Stimulated activated CD8-positive, alpha-beta memory T cell treated with anti-CD3 and anti-CD28 coated beads, Interleukin-4, amount 100 ng/mL, for 1 hour (primary cell): ENCODE measurements at places on chromosomes 2 and 18.

GRCh38 chr18:21894619-21895367 lies 154.2 kb downstream of the MIB1 start:
- no peak for DNase-seq

DNA sequence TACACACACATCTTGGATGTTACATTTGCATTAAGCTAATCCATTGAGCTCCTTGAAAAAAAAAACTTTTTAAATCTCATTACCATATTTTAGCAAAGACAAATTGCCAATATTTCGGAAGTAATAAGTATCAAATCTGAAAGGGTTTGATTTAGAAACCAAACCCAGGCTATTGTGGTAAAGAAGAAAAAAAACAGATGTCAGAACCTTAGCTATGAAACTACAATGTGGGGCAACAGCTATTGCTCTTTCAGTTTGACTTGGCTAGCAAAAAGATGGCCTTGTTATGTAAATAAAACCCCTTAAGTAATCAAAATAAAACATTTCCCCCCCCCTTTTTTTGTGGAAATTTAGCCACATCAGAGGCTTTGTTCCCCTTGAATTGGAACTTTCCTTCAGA lies 41.2 kb upstream of the REG3A start:
- DNase-seq = no peak

- DNase-seq = no peak
Observed at GRCh38 chr18:64026350-64026749, 56.5 kb downstream of the SERPINB8 start.

- DNase-seq = no peak
Observed at GRCh38 chr2:30254685-30255001, 23.3 kb downstream of the LBH start.

GRCh38 chr18:3211236-3211992 lies 8.4 kb downstream of the MYOM1 start:
- no peak for DNase-seq

- no peak for DNase-seq
Observed at GRCh38 chr2:241224018-241224850, 35.8 kb downstream of the ANO7 start.

- DNase-seq = no peak
Observed at GRCh38 chr2:50746526-50746925, 285.4 kb downstream of the NRXN1 start.

- no peak for DNase-seq
Observed at GRCh38 chr2:239903803-239904202, 121.3 kb downstream of the NDUFA10 start.

GRCh38 chr2:206105038-206105437 lies 19.1 kb upstream of the INO80D start:
- DNase-seq = no peak

GRCh38 chr2:102664471-102664909 lies 45.1 kb downstream of the SLC9A2 start:
- no peak for DNase-seq

DNA sequence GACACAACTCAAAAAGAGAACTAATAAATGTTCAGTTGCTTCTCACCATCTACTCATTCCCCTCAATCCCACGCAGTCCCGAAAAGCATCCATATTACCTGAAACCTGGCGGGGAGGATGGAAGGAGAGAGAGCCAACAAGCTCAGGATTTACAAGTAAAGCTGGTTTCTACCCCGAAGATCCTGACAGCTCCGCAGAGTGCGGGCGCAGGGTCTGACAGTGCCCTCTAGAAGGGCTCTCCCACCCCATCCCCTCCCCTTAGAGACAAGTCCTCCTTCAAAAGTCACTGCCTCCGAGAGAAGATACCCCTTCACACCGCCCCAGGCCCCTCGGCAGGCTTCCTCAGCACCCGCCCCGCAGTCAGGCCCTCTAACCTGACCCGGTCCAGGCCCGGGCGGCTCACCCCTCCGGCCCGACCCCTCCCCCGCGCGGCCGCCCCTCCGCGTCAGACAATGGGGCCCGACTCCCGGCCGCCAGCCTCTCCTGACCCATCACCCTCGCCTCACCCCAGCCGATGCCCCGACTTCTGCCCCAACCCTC lies 550 bp downstream of the RAB1A start:
- DNase-seq = peak; percentile 5

GRCh38 chr2:96831679-96832078 lies 12.1 kb downstream of the ANKRD23 start:
- no peak for DNase-seq

DNA sequence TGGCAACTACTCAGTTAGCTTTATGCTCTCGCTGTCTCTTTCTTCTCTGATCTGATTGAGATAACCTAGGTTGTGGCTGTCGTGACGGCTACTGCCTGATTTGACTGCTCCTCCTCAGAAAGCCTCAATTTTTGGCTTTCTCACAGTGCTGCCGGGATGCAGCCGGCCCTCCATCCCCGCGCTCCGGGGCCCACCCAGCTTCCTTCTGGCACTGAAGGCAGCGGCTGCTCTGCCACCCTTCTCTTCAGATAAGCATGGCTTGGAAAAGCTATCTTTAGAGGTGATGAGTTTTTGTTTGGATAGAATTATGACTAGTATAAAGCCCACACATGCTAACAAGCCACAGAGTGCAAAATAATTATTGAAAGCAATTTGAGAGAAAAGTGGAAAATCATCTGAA lies 102.5 kb downstream of the DPP4 start:
- no peak for DNase-seq

DNA sequence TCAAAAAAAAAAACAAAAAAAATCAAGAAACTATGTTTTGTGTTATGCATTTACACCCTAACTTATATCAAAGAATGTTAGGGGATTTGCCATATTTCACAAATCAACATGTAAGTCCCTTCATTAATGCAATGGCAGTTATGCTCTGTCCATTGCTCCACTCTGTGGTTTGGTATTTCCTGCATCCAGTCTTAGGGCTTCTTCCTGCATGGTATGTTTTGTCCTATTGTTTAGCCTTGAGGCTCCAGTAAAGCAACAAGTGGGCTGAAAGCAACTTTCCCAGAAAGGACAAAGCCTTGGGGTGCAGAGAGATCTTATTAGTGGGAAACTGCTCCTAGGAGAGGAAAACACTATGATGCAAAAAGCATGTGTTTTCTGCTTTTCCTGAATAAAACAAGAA lies 474.1 kb downstream of the IRS1 start:
- no peak for DNase-seq

DNA sequence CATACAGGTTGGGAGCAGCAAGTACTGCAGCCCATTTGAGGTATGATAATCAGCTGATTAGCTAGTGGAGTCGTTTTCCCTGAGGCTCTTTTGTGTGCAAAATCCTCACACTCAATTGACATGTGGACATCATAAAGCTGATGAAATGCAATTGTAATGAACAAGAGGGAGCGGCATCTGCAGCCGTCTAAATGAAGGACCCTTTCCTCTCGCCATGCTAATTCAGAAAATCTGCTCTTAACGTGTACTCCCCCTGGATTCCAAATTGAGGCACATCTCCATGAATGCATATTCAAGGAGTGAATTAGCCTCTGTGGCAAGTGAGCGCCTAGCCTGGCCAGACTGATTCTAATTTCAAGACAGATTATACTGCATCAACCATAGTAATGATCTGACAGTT lies 260.9 kb upstream of the ATP5MC3 start:
- no peak for DNase-seq

- DNase-seq = no peak
Observed at GRCh38 chr2:170883683-170884082, 45.4 kb upstream of the GORASP2 start.

DNA sequence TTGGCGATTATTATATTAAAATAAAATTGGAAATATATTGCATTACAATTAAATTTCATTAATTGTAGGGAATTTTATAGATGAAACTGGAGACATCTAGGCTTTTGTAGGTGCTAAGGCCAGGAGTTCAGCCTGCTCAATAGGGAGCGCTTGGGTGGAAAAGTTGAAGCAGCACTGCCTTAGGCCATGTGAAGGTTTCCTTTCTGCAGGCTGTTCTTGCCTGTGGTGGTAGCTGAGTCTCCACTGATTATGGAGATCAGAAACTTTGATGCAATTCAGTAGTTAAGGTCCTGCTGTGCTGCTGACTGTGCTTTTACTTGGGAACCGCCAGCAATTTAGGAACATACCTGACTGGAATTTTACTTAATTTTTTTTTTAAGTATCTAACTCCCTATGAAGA lies 179.9 kb upstream of the BOD1L2 start:
- no peak for DNase-seq

- DNase-seq = no peak
Observed at GRCh38 chr2:39050109-39050508, 70.7 kb downstream of the SOS1 start.
